CD4-positive, CD25-positive, alpha-beta regulatory T cell (primary cell): ENCODE measurements at places on chromosomes 7 and 10.

DNA sequence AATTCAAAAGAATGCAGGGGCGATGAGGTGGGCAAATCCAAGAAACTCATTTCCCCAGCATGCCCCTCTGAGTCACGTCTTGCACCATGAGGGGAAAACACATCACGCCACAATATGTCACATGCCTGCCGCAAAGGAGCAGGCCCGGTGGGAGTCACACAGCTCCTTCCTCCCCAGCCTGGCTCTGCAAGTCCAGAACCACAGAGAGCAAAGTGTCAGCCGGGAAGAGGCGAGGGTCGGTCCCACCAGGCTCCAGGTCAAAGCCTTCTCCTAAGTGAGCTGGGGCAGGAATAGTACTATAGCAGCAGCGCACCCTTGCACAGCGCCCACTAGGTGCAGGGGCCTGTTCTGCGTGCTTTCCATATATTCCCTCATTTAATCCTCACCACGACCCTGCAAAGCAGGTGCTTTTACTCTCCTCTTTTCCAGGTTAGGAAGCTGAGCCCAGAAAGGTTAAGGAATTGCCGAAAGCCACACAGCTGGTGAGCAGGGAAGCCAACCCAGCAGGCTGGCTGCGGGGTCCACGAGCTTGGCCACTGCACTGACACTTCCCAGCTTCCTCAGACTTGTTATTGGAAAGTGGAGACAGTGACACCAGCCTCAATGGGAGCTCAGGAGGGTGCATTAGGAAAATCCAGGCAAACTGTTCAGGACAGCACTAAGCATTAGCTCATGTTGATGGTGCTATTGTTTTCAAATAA lies 94.0 kb upstream of the ZMIZ1 start:
- DNase-seq, result peak; percentile 22

DNA sequence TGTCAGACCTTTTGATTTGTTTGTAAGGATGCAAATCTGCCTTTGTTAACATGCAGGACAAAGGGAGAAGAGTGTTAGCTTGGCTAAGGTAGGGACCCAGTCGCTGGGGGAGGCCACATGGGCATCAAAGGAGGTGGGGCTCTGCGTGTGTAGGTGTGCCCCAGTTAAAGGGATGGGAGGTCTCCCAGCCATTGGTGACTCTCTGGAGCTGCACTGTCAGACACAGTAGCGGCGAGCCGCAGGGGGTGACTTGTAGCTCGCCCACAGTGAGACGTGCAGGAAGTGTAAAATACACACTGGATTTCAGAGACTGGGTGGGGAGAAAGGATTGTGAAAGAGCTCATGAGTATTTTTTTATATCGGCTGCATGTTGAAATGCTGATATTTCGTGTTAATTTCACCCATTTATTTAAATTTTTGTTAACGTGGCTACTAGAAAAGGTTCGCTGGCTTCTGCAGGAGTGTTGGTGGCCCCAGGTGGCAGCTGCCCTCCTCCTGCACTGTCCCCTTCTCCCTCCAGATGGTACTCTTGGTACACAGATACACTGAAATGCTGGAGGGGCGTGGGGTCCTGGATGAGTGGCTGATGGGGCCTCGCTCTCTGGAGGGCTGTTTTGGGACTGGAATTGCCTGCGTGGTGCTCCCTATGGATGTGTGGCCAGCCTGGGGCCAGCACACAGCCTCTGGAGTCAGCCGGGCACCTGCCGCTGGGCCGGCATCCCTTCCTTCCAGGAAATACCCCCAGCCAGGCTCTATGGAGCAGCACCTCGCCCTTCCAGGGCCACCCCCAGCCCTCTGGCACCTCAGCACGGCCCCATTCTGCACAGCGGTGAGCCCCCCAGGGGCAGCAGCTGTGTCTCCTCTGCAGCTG lies 59.2 kb downstream of the LHPP start:
- DNase-seq, result no peak

- no peak for DNase-seq
These were observed 19.2 kb downstream of the PSAP start for GRCh38 chr10:71831646-71832552.

DNA sequence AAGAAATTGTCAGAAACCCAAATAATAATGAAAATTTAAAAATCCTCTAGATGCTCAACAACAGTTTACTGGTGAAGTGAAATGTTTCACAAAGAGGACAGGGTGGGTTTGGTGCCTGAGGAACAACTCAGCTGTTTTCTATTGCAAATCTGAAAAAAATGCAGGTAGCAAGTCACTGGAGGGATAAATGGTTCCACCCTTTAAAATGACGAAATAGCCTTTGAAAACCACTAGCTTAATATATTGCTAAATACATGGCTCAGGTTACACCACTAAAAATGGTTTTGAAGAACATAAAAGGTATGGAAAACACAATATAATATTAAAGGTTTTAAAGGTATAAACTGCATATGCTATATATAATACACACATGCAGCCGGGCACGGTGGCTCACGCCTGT lies 69.5 kb downstream of the LMBR1 start:
- DNase-seq, result no peak

DNA sequence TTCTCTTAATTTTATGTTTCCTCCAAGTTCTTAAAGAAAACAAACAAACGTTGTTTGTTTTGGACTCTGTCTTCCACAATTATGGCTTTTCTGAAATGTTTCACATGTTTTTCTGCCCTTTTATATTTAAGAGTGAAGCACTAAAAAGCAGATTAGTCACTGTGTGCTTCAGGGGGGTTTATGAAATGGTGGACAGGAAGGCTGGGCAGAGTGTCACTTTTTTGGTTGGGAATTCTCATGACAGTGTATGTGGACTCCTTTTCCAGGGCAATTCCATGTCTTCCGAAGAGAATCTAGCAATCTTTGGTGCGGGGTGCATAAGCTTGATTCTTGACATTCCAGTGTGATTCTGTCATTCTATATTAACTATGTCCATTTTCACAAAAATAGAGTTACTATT lies 669.4 kb downstream of the PARD3 start:
- DNase-seq, result no peak

GRCh38 chr7:75716992-75717626 lies 21.6 kb downstream of the HIP1 start:
- no peak for DNase-seq

GRCh38 chr7:28448708-28449107 lies 36.4 kb downstream of the CREB5 start:
- DNase-seq, result no peak

DNA sequence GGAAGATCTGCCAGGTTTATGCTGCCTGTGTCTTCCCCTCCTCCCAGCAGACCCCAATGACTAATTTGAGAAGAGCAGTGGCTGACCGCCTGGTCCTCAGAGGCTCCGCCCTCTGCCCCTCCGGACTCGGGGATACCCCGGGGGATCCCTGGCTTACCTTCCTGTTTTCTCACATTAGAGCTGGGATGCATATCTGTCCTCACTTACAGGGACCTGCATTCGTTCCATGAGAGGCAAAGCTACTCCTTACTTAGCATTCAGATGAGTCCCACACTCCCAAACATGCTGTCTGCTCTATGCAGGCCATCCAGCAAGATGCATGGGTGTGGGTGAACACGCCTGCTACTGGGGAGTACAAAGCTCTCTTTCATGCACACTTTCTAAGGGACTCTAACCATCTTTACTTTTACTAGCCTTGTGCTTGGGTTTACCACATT lies 24.0 kb downstream of the VOPP1 start:
- no peak for DNase-seq
